ENCODE measurements at places on chromosomes 2 and 18.

DNA sequence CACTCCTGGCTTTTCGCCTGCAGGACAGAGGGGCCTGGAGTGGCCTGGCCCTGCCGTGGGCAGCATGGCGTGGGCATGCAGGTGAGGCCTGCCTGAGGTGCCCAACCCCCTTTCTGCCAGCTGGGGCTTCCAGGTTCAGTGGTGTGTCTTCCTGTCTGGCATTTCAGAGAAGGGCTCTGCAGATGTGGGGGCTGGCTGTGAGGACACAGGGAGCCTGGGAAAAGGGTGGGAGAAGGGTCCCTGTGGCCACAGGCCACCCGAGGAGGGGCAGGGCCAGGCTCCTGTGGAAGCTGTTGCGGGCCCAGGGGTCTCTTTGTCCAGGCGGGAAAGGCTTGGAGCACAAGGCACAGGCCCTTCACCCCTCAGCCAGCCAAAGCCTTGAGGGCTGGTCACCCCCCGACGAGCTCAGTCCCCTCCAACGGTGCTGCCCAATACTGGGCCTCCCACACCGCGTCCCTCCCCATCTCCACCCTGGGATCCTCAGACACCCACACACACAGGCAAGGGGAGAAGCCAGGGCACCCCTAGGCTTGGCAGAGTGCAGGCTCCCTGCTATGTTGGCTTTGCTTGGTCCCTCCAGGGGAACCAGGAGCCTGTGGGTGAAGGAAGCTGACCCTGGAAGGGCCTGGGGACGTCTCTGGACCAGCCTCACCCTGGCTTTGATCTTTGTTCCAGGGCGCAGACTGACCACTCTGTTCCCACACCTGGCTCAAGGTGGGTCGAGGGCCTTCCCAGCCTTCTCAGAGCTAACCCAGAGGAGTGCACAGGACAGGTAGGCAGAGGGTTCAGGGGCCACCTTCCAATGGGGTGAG, 3.7 kb upstream of the AQP12A start:
- no peak for DNase-seq

GRCh38 chr2:205001300-205001966, 456.2 kb downstream of the PARD3B start:
- no peak for DNase-seq

- DNase-seq: no peak
These were observed 174.4 kb upstream of the FBXO11 start for GRCh38 chr2:48080534-48081316.

GRCh38 chr2:120750488-120751210, 15.0 kb downstream of the GLI2 start:
- no peak for DNase-seq

- DNase-seq: no peak
These were observed 28.5 kb upstream of the TMBIM1 start for GRCh38 chr2:218320704-218321336.

GRCh38 chr2:681312-681711, 4.1 kb upstream of the TMEM18 start:
- DNase-seq: no peak

- peak; percentile 58 for DNase-seq
These were observed 18.7 kb upstream of the ASPRV1 start for GRCh38 chr2:69979902-69980807.

DNA sequence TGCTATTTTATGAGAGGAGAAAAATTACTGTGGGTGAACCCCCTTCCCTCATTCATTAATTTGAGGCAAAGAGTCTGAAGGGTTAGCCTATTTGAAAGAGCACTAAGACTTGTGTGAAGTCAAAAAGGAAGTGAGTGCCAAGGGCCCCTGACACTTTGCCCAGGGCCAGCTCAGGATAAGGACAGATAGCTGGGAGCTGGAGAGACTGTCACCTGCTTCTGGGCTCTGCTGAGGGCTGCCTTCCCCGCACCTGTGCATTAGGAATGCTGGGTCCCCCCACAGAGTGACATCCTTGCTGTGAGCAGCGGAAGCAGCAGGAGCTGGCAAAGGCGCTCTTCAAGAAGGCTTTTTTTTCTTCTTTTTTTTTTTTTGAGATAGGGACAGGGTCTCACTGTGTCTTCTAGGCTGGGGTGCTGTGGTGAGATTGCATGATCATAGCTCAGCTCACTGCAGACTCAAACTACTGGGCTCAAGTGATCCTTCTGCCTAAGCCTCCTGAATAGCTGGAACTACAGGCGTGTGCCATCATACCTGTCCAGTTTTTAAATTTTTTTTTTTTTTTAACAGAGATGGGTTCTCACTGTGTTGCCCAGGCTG, 148.3 kb downstream of the AQP4 start:
- DNase-seq: no peak

GRCh38 chr2:136173126-136173525, 55.2 kb upstream of the CXCR4 start:
- no peak for DNase-seq

DNA sequence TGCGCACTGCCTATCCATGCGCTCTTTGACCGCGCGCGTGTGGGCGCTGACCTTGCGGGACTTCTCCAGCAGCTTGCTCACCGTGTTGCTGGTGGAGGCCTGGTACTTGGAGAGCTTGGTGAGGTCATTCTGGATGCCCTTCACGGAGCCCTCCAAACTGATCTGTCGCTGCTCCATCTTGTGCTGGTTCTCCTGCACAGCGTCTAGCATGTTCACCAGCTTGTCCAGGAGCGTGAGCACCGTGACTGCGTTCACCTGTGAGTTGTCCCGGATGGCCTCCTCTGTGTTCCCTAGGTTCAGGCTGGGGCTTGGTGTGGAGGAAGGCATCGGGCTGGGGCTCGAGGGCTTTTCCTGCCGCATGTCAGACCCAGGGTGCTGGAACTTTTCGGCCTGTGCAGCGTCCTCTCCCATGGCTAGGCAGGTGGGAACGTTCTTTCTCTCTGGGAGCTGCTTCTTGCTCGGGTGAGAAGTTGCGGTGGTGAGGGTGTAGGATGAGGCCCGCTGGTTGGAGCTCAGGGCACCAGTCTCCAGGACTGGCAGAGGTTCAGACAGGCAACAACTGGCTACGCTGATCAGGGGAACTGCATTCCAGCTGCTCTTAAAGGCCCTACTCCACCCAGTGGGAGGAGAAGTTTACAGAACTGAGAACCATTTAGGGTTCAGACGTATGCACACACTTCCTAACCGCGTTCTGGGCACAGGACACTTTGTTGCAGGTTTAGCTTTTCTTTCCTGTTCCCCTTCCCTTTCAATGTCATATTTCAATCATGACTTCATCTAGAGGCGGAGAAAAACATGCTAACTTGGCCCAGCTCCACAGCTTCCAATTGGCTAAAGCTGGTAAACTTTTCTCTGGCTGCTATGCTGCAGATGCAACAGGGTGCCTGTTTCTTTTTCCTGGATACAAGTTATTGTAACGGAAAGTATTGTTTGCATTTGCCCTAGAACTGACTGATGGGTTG, at the start of gene CAVIN2:
Gene CAVIN2 (minus strand): TSS at position 574 of the 962 bp plus-strand sequence. CDS start 163 bp downstream, at position 411.
- DNase-seq: peak; percentile 91

GRCh38 chr2:26613241-26614215, 27.6 kb downstream of the CIB4 start:
- no peak for DNase-seq

GRCh38 chr2:65016789-65017188, 27.6 kb downstream of the SLC1A4 start:
- no peak for DNase-seq

DNA sequence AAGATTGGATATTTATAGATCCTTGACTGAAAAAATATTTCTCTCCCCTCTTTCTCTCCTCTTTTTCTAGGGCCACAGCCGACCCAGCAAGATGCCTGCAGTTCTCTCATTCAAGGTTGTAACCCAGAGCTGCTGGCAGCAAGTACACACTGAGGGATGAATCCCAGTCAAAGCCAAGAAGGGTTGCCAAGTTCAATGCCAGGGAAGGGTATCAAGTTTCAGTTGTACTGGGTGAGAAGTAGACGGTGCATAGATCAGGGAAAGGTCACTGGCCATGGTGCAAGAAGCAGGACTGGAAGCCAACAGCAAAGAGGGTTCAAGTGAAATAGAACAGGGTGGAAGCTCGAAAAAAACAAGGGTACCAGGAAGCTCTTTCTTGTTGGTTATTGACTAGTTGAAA, 170.2 kb downstream of the NRP2 start:
- no peak for DNase-seq

GRCh38 chr2:106970471-106971261, 84.7 kb upstream of the ST6GAL2 start:
- DNase-seq: peak; percentile 55

DNA sequence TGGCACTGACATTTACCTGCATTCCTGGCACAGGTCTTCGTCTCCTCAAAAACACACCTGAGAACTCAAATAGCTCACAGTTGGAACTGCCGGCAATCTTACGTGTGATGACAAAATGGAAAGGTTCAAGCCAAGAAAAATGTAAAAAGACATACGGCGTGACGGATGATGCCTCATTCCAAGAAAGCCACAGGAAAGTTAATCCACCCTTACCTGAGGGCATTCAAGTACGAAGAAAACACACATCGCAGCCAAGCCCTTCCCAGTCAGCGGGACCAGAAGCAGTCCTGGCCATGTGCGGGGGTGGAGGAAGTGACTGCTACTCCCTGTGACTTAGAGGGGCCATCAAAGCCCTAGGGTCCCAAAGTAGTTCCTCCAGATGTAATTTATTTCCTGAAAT, 986.3 kb upstream of the CELF4 start:
- no peak for DNase-seq

- no peak for DNase-seq
These were observed 24.8 kb upstream of the STARD7 start for GRCh38 chr2:96233436-96233835.

DNA sequence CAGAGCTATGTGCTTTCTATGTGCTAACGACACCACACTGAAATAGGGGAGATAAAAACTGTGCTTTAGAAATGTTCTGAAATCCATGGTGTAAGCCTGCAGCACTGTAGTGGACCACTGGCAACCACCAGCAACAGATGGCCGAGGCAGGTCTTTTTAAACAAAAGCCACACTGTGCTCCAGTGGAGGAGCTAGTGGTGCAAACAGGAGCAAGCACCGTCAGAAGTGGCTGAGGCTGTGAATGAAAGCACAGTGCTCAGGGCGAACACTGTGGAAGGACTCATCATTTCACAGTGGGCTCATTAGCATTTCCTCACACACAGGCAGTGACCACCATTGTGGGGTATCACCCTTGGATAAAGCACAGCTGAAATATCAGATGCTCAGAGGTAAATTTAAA, 22.9 kb upstream of the MTX2 start:
- DNase-seq: no peak

DNA sequence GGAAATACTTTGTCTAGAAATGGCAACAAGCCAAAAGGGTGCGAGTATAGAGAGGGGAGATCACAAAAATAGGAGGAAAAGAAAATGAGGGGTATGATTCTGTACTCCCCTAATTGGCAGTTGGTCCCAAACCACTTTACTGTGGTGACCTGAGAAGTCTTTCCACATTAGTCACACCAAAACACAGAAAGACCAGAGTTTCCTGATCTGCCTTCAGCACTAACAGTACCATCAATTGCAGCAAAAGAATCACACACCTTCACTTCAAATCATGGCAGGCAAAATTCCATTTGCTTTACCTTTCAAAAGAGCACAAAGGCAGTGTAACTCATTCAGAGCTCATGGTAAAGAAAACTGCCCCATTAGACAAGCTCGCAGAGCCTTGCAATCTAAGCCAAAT, 86.8 kb downstream of the ALK start:
- DNase-seq: no peak

DNA sequence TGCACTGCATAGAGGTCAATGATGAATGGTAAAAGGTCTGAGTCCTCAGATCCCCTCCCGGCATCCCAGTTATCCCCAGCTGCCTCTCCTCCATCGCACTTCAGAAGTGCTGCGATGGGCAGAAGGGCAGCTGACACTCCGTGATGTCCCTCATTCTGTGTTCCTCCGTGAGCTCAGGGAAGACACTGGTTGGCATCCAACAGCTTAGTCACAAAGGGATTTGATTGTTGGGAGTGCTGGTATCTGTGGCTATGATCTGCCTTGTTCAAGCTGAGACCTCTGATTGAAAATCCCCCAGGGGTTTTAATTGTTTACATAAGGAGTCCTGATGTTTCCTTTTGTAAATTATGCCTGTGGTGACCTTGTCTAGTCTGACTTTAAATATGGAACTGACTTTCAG, 19.0 kb upstream of the SAG start:
- DNase-seq: no peak

- DNase-seq: no peak
These were observed 12.2 kb downstream of the ASIC4 start for GRCh38 chr2:219526320-219527075.

GRCh38 chr2:160984426-160985077, 175.7 kb upstream of the TANK start:
- DNase-seq: peak; percentile 20

- no peak for DNase-seq
These were observed 384.6 kb upstream of the LRRTM1 start for GRCh38 chr2:80689106-80689505.

- DNase-seq: no peak
These were observed 7.1 kb downstream of the SH3BP4 start for GRCh38 chr2:234958746-234959395.

- no peak for DNase-seq
These were observed 137.2 kb downstream of the BCL2 start for GRCh38 chr18:63182310-63182772.

DNA sequence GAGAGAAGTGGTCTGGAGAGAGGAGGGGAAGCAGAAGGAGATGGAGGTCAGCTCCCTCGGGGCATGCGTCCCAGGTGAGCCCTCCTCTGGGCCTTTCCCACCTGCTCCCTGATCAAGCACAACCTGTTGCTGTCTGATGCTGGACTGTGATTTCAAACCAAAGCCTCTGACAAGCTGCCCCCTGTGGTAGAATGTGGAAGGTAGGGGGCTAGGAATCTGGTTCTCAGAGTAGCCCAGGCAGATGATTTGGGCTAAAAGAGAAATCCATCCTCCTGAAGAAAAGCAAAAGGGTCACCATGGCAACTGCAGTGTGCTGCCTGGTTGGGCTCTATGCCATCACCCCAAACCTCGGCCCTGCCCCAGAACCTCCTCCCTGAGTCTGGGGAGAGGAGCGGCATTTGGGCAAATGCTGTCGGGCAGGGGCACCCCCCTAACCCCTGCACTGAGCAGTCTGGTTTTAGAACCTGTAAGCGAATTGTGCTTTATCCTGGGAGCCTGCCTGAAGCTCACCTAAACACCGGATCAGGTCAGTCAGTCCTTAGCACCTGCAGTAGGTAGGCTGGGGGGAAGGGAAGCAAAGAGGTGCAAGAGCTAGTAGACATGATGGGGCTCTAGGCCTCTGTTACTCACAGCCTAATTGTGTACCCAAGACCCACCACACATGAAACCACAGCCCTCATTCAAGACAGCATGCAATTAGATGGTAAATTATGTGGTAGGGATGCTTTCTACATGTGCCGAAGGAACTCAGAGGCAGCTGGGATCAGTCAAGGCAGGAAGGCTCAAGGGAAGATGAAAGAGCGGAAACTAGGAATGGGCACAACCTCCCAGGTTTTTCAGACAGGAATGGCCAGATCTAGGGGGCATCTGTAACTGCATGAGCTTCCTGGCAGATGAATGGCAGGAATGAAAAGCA, 83.5 kb downstream of the DNMT3A start:
- no peak for DNase-seq

DNA sequence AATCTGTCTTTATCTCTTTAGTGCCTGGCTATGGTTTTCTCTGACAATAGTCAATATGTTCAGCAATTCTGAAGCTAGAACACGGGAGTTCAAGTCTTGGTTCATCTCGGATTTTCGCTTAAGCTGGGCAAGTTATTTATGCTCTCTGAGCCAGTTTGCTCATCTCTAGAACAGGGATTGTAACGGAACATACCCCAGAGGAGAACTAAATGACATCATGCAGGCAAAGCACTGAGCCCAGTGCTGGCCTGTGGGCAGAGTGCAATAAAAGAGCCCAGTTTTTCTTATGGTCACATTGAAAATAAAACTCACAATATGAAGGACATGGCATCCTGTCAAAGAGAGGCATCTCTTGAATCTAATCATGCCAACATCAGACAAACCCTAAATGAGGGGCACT, 143.9 kb downstream of the ZBTB7C start:
- DNase-seq: no peak

All from fibroblast of pulmonary artery (primary cell).